ENCODE measurements at places on chromosomes 1 and 21.

DNA sequence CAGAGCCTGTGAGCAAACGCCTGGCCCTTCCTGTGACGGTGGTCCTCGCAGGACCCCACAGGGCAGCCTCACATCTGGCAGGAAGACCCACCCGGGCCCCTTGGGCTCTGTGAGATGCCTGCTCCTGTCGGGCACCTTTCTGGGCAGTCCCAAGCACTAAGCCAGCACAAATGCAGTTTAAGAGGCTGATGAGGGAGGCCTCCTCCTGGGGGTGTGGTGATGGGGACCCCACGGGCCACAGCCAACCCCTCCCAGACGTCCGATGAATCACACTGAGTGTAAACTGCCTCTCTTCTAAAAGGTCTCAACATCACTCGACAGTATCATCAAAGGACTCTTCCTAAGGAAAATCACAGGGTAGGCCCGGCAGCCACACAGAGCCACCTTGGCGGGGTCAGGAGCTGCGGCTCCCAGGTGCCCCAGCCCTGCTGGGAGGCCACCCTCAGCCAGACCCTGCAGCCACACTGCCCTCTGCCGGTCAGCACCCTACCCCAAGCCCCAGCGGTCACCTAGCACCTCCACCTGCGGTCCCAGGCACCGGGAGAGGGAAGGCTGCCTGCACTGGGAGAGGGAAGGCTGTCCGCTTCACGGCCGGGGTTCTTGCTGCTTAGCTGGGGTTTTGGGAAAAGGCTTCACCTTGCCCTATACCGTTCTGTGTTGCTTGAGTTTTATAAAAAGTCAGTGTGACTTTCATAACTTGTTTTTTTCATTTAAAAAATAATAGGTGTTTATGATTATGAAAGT lies 3.9 kb upstream of the PRKCZ start:
- peak; percentile 23 for DNase-seq

GRCh38 chr1:67489643-67490042 lies 59.4 kb upstream of the SERBP1 start:
- no peak for DNase-seq

GRCh38 chr21:34282223-34282622 lies 81.6 kb upstream of the KCNE2 start:
- peak; percentile 70 for DNase-seq

- DNase-seq = peak; percentile 26
These were observed 39.8 kb downstream of the HTR6 start for GRCh38 chr1:19704247-19705113.

- DNase-seq = no peak
These were observed 46.5 kb downstream of the PKP1 start for GRCh38 chr1:201329801-201330200.

- DNase-seq = no peak
These were observed 88.3 kb upstream of the GPR52 start for GRCh38 chr1:174359454-174359805.

DNA sequence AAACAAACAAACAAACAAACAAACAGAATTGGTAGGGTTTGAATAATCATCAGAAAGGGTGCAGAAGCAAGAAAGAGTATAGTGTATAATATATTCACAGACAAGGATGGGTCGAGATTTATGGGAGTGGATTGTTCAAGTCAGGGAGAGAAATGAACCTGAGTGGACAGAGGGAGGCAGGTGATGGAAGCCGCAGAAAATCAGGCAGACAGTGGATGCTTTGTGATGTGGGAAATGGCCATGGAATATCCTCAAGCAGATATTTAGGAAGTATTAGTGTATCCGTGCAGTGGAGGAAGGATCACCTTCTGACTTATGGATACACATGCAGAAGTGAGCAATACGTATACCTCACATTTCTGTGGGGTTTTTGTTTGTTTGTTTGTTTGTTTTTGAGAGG lies 14.0 kb upstream of the SLC45A1 start:
- DNase-seq = no peak

GRCh38 chr21:33080776-33081175 lies 10.8 kb downstream of the OLIG1 start:
- DNase-seq = no peak

DNA sequence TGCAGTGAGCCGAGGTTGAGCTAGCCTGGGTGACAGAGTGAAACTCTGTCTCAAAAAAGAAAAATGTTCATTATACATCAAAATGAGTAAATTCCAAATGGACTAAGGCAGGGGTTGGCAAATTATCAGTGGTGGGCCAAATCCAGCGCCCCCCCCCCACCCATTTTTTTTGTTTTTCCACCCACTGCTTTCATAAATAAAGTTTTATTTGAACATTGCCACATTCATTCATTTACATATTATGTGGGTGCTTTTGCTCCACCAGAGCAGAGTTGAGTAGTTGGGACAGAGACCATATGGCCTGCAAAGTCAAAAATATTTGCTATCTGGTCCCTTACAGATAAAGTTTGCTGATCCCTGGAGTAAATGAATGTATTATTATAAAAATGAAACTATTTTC lies 99.4 kb downstream of the ZMYM4 start:
- no peak for DNase-seq

DNA sequence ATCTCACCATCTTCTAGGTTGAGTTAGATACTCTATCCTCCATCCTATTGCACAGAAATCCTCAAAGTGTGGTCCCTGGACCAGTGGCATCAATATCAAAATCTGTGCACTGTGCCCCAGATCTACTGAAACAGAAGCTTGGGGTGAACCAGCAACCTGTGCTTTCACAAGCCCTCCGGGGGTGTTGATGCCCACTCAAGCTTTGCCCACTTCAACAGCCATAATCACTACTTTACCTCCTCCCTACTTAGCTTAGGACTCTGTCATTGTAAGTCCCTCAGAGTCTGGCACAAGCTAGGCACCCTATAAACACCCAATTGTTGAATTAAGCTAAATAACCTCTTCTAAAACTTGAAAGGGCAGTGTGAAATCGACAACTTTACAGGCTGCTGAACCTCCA lies 144.2 kb upstream of the SOD1 start:
- DNase-seq = no peak

GRCh38 chr1:237181743-237182317 lies 139.8 kb downstream of the RYR2 start:
- DNase-seq = no peak

DNA sequence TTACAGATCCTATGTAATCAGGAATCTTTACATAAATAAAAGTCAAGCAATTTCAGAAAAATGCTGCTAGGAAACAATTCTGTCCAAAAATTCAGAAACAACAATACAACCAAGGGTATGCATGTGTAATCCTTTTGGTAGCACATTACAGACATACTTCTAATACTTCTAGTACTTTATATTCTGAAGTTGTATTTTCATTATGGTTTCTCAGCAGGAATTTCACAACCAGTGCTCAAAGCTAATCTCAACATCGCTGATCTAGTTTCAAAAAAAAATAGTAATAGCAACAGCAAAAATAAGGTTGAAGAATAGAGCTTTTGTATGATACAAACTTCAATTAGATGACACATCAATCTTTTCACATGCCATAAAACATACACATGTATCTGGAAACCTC lies 545.2 kb downstream of the LTN1 start:
- DNase-seq = no peak

DNA sequence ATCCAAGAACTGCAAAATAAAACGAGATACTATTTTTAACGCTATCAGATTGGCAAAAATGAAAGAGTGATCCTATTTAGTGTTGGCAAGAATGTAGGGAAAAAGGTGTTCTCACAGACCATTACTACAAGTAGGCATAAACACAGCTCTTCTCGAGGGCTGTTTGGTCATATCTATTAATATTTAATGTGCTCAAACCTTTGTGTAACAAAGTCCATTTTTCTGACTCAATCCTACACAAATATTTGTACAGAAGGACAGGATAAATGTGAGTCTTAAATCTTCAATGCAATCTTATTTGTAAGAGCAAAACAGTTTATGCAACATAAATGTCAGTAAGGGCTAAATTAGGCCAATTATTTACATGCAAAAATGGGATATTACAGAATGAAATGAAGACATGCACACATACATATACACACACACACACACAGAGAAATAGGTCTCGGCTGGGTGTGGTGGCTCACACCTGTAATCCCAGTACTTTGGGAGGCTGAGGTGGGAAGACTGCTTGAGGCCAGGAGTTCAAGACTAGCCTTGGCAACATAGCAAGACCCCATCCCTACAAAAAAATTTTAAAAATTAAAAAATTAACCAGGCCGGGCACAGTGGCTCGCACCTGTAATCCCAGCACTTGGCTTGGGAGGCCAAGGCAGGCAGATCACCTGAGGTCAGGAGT lies 17.7 kb downstream of the DHCR24 start:
- no peak for DNase-seq

DNA sequence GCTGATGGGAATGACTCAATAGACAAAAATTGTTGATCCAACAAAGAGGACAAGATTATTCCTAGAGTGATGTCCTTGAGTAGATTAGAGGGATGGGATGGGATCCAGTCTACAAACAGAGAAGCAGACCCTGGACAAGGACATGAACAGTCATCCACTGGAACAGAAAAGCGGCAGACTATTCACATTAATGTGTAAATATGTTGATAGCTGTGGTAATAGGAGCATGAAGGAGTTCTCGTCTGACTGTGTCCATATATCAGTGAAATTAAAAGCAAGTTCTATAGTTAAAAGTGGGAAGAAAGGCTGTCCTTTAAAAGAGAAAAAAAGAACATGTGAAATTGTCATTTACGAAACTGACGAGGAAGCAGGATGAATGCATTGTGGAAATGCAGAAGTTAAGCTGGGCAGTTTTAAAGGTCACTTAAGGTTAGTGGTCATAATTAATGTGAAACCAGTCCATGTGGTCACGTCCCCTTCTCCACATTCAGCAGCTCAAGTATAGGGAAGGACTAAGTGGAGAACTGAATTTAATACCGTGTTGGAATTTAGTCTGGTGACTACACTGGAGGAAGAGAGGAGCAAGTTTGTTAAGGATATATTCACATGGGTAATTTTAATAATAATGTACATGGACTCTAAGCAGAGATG lies 62.1 kb downstream of the PIK3R3 start:
- no peak for DNase-seq

DNA sequence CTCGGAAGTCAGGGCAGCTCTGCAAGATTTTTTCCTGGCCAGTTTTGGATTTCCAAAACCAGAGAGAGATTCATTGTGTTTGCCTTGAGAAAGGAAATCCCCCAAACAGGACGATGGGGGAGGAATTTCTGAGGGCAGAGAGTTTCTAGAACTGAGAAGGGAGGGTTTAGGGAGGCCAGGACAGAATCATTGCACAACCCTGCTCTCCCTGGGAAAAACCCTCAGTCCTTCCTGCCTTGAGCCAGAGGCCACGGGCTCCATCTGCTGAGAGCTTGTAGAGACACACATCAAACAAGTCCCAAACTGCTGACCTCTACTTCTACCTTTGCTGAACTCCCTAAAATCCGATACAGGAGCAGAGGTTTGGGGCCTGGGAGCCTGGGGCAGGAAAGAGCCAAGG lies 99.7 kb downstream of the NMNAT2 start:
- peak; percentile 65 for DNase-seq
